ENCODE measurements at places on chromosomes 6 and 20.

DNA sequence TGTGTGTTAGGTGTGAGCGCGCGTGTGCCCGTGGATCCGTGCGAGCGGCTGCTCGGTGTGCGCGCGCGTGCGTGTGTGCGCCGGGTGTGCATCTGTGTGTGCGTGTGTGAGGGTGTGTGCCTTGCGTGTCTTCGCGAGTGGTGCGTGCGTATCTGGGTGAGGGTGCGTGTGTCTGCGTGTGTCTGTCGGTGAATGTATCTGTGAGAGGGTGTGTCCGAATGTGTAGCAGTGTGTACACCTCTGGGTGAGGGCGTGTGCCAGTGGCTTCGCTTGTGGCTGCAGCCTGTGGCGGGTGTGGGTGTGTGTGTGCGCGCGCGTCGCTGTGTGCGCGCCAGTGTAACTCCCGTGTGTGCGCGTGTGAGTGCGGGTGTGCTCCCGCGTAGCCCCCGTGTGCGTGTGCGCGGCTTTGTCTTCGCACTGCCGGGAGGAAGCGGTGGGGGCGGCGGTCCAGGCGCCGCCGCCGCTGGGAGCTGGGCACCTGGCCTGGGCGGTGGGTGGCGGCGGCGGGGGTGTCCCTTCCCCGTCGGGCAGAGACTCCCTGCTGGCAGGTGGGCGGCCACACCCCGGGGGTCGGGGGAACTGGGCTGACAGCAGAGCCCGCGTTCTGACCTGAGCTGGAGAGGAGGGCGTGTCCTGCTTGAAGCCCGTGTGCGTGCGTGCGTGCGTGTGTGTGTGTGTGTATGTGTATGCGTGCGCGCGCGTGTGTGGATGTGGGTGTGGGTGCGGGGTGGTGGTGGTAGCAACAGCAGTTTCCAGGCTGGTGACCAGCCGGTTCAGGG is 61.3 kb upstream of the EPB41L1 start:
- DNase-seq: peak; percentile 12

- DNase-seq: peak; percentile 51
Observed at GRCh38 chr6:34027445-34027936, 118.4 kb downstream of the GRM4 start.

GRCh38 chr20:54184904-54185626 is 11.3 kb upstream of the CYP24A1 start:
- no peak for DNase-seq

GRCh38 chr6:75167851-75168250 is 38.0 kb downstream of the COL12A1 start:
- DNase-seq: no peak

GRCh38 chr6:15901141-15902115 is 227.5 kb upstream of the MYLIP start:
- no peak for DNase-seq

GRCh38 chr20:17590245-17590644 is 20.4 kb downstream of the DSTN start:
- DNase-seq: no peak

DNA sequence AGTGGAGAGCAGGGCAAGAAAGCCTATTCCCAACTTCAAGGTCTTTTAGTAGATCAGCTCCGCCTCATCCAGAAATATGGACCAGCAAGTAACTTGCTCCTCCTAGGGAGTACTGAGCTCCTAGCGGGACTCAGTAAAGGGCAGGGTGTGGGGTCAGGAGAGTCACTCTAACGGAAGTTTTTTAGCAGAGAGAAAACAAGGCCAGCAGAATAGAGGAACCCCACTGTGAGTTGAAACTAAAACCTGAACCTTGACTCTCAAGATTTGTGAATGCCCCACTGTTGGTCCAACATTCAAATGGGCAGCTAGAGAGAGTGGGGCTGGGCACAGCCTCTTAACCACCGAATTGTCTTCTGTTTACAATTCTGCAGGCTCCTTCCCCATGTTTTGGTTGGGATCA is 244.8 kb downstream of the FARS2 start:
- no peak for DNase-seq

DNA sequence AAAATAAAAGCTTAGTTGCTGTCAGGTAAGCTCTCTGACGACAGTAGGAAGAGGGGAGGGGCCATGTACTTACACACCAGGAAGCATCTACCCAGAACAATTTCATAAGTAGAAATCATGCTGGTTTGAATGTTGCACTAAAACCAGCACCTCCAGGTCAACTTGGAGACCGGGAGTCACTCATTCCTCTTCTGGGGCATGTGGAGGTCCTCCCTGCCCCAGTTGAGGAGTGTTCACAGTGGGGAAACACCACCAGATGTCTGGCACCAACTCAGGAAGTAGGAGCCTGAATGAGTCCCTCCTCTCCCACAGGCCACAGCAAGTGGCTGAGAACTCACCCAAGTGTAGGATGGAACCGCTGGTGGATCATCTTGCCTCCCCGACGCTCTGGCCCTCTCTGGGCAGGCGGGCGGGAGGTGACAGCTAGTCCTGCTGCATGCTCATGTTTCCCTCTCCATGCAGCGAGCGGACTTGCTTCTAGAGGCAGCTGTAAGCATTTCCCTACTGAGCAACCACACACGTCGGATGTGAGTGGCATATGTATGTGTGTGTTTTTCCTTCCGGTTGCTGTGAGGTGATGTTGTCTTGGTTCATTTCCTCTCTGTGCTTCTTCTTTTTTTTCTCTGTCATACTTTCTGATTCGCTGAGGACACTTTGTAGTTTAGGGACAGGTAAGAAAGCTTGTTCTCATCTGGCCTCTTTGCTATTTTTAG is 149.5 kb upstream of the NEDD9 start:
- DNase-seq: peak; percentile 52

GRCh38 chr6:6620766-6621425 is 32.4 kb downstream of the LY86 start:
- DNase-seq: no peak

DNA sequence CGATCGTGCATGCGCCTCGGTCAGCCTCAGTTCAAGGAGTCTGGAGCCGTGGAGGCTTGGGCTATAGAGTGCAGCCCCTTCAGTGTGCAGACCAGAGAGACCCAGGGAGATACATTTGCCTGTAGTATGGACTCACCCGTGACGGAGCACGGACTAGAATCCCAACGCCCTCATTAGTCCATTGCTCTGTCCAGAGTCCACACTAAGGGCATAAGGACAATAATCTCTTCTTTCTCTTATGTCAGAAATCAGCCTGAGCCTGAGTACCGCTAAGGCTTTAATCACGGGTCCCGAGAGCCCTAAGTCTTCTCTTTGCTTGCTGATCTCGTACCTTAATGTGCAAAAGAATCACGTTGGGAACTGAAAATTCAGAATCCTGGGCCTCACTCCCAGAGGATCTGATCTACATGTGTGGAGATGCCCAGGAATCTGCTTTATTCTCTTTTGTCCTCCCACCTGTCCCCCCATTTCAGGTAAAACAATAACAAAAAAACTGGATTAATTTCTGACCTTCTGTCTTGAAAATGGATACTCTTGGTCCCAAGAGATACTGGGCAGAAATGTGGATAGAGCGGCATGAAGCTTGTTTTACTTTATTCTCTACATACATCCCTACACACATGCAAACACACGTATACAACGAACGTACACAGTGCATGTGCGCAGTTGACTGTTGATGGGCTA is 671 bp downstream of the BPHL start:
- DNase-seq: no peak

- DNase-seq: no peak
Observed at GRCh38 chr6:99559057-99559456, 9.4 kb downstream of the CCNC start.

DNA sequence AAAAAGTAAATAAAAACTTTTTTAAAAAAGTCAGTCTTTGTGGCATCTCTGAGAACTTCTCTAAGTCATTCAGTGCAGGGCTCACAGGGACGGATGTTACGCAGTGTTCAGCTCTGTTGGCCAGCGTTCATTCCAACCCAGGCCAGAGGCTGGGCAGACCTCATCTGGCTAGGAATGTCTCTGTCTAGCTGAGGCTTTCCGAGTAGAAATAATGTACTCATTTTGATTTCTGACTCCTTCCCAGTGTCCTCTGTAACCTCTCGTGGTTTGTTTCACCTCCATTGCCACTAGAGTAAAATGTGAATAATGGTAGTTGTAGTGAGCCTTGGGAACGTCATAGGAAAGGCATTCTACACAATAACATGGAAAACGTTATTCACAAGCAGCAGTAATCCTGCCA is 135.1 kb downstream of the TMEM242 start:
- no peak for DNase-seq

- no peak for DNase-seq
Observed at GRCh38 chr20:45049438-45049837, 51.5 kb downstream of the KCNS1 start.

- no peak for DNase-seq
Observed at GRCh38 chr6:100202417-100203194, 208.6 kb upstream of the MCHR2 start.

GRCh38 chr20:49987868-49988690 is 5.3 kb downstream of the SNAI1 start:
- no peak for DNase-seq

DNA sequence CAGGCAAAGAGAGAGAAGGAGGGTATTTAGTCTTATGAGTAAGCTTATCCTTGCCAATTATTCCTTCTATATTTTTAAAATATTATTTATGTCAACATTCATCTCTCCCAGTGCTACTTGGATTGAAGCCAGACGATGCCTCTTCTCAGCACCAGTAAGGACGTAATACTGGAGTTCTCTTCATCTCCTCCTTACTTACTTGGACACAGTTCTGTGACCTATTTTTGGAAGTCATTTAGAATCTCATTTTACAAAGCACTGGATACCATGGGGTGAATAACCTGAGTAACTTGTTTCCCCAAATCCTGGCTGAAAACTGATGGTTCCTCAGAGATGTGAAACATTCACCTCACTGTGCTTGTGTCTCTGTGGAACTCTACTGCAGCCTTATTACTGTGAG is 137.4 kb upstream of the LAMP5 start:
- DNase-seq: no peak

GRCh38 chr20:34472246-34472925 is 43.8 kb upstream of the DYNLRB1 start:
- DNase-seq: no peak

DNA sequence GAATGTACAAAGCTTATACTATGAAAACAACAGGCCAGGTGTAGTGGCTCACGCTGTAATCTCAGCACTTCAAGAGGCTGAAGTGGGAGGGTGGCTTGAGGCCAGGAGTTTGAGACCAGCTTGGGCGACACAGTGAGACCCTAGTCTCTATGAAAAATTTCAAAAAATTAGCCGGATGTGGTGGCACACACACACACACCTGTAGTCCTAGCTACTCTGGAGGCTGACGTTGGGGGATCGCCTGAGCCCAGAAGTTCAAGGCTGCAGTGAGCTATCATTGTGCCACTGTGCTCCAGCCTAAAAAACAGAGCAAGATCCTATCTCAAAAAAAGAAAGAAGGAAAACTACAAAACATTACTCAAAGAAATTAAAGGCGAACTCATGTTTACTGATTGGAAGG is 7.3 kb upstream of the ASF1A start:
- no peak for DNase-seq

GRCh38 chr20:41329435-41330342 is 10.9 kb upstream of the LPIN3 start:
- DNase-seq: peak; percentile 45

DNA sequence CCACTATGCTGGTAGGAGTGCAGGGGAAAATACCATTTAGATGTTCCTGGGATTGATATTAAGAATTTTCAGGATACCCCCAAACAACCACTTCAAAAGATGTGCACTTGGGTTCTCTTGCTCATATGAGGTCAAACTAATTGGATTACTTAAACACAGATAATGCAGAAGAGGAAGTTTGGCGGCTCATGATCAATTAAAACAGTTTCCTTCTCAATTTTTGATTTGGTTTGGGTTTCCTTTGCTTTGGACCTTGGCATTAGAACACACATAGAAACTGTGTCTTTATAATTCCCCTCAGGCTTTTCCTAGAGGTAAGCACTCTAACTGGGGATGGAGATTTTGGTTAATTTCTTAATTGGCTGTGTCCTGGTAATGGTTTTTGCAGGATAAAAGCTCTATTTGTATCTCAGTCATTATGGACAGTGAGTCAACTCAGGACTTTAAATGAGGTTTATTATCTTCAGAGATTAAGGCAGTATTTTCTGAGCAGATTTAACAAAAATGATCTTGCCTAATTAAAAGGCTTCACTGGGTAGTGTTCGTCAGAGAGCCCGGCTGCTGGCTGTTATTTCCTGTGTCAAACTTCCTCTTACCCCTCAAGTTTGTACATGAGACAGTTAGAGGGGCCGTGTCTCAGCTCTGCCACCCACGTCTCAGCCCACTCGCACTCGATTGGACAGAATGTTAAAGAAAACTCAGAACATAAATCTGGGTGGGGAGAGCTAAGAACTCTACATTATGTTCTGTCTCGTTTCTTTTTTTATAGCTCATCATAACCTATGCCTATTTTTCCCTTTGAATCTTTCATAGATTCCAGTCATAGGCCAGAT is 50.3 kb upstream of the PREP start:
- DNase-seq: no peak

GRCh38 chr6:108544606-108545005 is 16.1 kb upstream of the FOXO3 start:
- no peak for DNase-seq

- DNase-seq: no peak
Observed at GRCh38 chr6:144936764-144937163, 651.6 kb downstream of the UTRN start.

- no peak for DNase-seq
Observed at GRCh38 chr6:126075335-126076071, 89.2 kb downstream of the TRMT11 start.

- DNase-seq: no peak
Observed at GRCh38 chr6:170036916-170037315, 254.0 kb downstream of the DLL1 start.

GRCh38 chr6:98574984-98575383 is 259.4 kb upstream of the POU3F2 start:
- no peak for DNase-seq

GRCh38 chr20:38893565-38894090 is 32.6 kb upstream of the FAM83D start:
- peak; percentile 73 for DNase-seq

GRCh38 chr20:35899064-35899463 is 55.2 kb downstream of the SCAND1 start:
- DNase-seq: no peak

DNA sequence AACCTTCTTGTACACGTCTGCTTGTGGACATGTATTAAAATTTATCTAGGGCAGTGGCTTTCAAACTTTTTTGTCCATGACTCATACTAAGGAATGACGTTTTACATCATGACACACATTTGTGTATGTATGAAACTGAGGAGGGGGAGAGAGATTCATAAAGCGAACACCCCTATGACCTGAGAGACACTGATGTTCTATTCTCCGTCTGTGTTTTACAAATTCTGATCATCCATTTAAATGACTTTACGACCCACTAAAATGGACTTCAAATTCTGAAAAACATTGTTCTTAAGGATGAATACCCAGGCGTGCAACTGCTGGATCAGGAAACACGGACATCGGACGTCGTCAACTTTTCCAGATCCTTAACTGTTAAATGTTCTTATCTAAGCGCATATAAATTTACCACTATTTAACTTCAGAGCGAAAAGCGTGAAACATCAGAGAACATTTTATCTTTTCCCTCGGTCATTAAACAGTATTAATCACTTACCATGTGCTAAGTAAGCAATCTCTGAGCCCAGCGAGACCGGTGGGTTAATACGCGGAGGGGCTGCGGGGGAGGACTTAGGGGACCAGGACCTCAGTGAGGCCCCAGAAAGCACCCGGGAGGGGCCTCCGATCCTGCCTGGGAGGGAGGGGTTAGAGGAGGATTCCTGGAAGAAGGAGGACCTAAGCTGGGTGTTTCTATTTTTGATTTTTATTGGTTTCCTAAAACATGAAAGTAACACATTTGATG is 1.2 kb downstream of the PLAGL1 start:
- no peak for DNase-seq
